Mammary microvascular endothelial cell (primary cell): ENCODE measurements at places on chromosomes 6 and 20. TPM values are rescaled to one million over a fixed set of nuclear protein-coding genes. Genes with fewer than 3 reads are reported as not detected.

SCGN gene
- total RNA-seq = not detected in 2 replicates

ANKRD66 gene
- not detected in 2 replicates for total RNA-seq

KIAA1586 gene
- 4.9 and 6.2 TPM in 2 replicates for total RNA-seq

C6orf141 gene
- 10.6 and 11.3 TPM in 2 replicates for total RNA-seq

C20orf204 gene
- 0.44 and 0.73 TPM in 2 replicates for total RNA-seq
